NCI-H460 (cell line): ENCODE measurements at places on chromosomes 4 and X. TPM values are rescaled to one million over a fixed set of nuclear protein-coding genes. Genes with fewer than 3 reads are reported as not detected.

CTAG2 gene
- not detected in 2 replicates for total RNA-seq

GPR119 gene
- total RNA-seq = not detected in 2 replicates

CHIC1 gene
- total RNA-seq = 11.2 and 14.3 TPM in 2 replicates

SEC31A gene
- total RNA-seq = 91.0 and 104 TPM in 2 replicates

CITED1 gene
- not detected in 2 replicates for total RNA-seq

HMX1 gene
- 0.20 TPM in 1 of 2 replicates, not detected in the other for total RNA-seq
